ENCODE measurements at places on chromosomes 13 and 19.
A peak's percentile ranks its signal among the peaks of the same experiment; 100 is the strongest.

GRCh38 chr13:26029581-26030136 lies 22.2 kb downstream of the SHISA2 start:
- no peak for DNase-seq

DNA sequence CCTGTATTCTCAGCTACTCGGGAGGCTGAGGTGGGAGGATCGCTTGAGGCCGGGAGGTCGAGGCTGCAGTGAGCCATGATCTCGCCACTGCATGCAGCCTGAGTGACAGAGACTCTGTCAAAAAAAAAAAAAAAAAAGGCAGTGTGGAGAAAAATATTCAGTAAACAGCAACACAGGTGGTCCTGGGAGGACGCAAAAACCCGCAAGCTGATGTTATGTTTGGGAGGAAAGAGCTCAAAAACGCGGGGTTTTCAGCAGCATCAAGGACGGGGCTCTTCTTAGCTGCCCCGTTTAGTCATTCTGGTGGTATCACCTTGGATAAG lies 599 bp upstream of the ZNF784 start:
- no peak for DNase-seq

- peak; percentile 60 for DNase-seq
Measured at GRCh38 chr13:87671031-87671752, at the start of gene SLITRK5. SLITRK5 (plus strand) TSS chr13:87671371; CDS start chr13:87675389, 4,018 bp downstream.

- DNase-seq, result no peak
Measured at GRCh38 chr13:113145496-113145895, 13.0 kb upstream of the PROZ start.

DNA sequence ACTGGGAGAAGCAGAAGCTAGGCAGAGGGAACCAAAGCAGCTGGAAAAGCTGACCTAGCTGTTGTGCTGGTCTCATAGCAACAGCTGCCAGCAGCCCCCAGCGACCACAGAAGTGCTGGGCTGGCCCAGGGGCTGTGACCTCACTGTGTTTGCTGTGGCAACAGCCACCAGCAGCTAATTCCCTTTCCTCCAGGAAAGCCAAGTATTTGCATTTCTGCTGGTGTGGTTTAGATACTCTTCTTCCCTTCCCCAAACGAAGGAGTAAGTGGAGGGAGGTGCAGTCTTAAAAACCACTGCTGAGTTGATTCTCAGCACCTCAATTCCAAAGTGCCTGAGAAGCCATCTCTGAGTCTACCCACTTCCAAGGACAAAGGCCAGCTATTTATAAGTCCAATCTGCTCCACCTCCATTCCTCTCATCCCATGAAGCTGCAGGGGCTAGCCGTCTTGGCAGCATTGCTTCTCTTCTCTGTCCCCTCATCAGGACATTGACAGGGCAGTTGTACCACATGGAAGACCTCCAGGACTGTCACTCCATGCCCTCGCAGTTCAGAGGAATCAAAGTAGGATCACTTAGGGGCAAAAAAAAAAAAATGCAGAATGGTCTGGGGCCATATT lies 11.5 kb upstream of the CCDC97 start:
- DNase-seq, result peak; percentile 21

DNA sequence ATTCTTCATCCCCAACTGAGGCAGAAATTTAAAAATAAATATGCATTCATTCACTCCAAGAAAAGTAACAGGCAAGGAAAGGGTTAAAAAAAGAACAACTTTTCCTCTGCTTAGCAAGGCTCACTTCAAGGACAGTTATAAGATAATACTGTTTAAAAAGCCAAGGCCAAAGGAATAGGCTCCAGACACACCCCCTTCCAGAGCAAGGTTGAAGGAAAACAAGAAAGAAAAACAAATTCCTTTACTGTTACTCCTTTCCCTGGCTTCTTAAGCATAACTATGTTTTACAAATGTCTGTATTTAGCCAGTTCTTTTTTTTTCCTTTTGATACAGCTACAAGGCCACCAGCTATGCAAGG lies 8.5 kb downstream of the SIGLEC11 start:
- DNase-seq, result no peak

DNA sequence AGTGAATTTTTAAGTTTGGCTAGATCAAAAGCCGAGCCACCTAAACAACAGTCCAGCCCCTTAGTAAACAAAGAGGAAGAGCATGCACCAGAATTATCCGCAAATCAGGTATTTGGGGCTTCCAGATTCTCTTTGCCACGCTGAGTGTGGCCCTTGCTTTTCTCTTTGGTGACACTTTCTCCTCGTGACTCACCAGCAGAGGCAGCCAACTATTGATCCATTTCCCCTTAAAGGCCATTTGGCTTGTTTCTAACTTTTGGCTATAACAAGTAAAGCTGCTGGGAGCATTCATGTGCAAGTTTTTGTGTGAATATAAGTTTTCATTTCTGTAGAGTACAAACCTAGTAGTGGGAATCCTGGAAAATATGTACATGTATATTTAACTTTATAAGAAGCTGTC lies 17.6 kb upstream of the WDR88 start:
- DNase-seq, result no peak

DNA sequence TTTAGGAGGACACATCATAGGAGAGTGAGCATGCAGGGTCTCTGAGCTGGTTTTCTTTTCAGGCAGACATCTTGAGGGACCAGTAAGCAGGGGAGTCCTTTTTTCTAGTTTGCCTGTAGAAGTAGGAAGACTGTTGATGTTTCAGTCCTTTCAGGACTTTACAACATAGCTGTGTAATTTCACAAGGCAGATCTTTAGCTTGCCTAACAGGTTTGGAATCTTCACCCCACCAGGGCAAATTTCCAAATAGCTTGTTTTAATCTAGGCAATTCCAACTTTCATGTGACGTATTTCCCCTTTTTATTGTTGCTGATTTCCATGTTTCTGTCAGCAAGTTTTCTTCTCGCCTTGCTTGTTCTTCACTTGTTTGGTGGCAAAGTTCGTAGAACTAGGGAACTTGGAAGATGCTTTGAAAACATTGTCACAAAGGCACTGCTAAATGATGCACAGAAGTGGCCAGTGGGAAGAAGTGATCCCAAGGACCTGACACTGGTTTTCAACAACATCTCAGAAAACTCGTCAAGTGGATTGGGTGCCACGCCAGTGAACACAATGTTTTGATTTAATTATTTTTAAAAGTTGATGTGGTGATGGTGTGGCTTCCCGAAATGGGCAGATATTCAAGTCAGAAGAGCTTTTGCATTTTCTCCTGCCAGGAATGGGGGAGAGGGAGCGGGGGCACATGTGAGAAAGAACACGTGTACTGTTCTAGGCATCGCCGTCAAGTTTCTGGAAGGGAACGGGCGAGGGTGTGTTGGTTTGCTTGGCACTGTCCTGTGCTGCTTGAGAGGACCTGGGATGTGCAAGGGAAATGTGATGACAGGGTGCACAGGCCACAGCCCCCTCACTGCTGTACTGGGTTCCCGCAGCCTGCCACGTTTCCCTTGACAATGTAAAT lies 418.6 kb downstream of the OXGR1 start:
- no peak for DNase-seq

GRCh38 chr13:97027162-97027554 lies 32.9 kb upstream of the OXGR1 start:
- DNase-seq, result no peak

GRCh38 chr13:111353508-111353907 lies 33.1 kb downstream of the TEX29 start:
- DNase-seq, result no peak

DNA sequence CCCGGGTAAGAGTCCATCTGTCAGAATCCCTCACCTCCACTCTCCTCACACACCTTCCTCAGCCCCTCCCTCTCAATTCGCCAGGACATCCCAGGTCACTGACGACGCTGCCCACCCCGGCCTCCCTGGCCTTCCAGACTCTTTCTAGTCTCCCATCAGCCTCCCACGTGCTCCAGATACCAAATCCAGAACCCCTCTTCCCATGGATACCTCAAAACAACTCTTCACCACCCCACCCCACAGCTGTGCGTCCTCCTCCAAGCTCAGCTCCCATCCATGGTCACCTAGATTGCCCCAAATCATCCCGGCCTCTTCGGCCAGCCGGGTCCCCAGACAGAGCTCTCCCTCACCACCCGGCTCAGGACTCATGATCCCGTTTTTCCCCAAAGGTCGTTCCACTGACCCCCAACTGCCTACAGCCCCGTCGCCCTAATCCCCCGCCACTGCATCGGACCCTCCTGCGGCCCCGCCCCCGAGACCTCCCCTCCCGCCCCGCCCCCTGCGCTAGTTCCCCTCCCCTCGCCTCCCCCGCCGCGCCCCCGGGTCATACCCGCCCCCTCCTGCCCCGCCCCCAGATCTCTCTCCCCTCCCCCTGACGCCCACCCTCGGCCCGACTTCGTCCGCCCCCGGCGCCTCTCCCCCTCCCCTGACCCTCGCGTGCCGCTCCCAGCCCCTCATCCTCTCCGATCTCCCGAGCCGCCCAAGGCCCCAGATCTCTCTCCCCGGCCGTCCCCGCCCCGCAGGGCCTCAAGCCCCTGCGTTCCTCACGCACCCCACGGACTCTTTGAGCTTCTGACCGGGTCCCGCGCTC lies 546 bp downstream of the UBXN6 start:
- DNase-seq, result no peak

DNA sequence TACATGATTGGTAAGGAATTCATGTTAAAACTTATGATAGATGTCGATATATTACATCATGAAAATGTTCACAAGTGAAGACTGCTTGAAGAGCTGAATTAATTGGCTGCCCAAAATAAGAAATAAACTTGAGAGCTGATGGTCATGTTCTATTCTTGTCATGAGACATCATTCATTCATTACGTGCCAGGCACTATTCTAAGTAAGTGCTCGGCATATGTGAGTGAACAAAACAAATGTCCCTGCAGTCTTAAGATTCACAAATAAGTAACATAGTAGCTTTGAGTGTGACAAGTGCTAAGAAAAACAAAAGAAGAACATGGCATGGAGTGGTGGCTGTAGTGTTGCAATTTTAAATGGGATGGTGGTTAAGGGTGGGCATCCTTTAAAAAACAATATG lies 329.3 kb downstream of the SUCLA2 start:
- no peak for DNase-seq

DNA sequence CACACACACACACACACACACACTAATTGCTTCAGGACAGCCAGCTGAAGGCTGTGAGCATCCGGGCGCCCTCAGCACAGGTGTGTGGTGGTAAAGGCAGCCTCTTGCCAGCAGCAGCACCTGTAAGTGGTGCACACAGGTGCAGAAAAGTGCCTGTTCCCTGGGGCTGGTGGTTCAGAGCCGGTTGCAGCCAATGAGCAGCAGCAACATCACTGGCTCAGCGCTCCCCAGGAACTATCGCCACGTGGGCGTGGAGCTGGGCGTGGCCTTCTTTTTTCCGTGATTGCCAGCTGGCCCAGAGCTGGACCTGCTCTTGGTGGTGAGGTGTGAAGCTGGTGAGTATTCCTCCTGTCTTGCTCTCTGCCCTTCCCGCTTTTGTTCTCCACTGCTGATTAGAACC lies at the start of gene NLRP5:
Gene NLRP5 (plus strand): TSS at position 289 of the 400 bp plus-strand sequence.
- DNase-seq, result no peak

GRCh38 chr13:59345311-59345710 lies 818.4 kb downstream of the DIAPH3 start:
- no peak for DNase-seq

GRCh38 chr13:103276775-103277498 lies 210.7 kb upstream of the SLC10A2 start:
- DNase-seq, result no peak

DNA sequence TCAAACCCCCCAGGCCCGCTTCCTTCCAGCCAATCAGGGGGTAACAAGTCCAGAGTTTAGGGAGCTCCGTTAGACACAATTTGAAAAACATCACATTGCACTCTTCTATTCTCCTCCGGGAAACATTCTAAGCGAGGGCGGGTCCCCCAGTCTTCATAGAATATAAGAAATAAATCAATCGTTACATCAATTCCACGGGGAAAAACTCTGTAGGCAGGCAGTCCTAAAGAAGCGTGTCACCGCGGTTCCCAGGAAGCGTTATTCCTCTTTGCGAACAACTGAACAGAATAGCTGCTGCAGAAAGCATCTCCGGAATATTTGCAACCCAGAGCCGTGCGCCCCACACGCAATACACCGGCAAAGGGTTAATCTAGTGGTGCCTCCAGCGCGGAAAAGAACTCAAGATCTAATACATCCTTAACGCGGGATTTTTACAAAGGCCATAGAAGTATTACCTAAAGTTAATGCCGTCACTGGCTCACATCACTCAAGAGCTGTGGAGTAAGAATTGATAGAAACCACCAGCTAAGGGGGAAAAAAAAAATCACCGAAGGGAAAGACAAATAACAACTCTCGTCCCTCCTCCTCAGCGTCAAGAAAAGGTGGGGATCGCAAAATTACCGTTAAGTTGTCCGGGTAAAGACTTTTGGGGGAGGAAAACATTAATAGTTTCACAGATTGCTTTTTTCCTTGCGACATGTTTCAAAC lies 65.1 kb downstream of the KCNRG start:
- peak; percentile 45 for DNase-seq

DNA sequence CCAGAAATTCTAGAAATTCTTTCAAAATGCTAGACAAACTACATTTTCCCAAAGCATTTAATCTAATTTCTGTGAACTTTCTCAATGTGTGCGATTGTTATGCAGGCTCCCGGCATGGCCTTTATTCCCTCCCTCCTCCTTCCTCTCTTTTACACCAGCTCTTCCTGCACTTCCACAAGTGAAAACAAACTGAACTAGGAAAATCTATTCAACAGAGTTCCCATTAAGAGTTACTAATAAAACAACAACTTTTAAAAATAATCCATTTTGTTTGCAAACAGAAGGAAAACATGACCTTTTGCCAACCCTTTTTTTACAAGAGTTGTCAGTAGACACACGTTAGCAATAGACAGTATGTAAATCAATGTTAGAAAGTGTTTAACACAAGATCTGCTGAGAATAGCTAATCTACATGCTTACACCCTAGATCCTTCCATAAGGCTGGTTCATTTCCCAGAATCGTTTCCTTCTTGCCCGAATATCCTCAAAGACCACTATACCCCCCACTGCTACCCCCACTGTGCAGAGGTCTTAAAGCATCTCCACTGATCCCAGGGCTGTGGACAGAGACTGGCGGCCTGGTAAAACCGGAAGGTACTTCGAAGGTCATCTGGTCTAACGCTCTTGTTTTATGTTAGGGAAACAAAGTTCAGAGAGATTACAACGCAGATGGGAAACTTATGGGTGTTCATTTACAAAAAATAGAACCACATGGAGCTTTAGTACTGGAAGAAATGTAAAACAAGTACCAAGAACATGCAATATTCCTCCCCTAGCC lies 98.0 kb downstream of the FOXO1 start:
- no peak for DNase-seq

- no peak for DNase-seq
Measured at GRCh38 chr13:27617881-27618321, 2.4 kb downstream of the LNX2 start.

- DNase-seq, result peak; percentile 86
Measured at GRCh38 chr19:8355631-8356402, 8.1 kb upstream of the ANGPTL4 start.

DNA sequence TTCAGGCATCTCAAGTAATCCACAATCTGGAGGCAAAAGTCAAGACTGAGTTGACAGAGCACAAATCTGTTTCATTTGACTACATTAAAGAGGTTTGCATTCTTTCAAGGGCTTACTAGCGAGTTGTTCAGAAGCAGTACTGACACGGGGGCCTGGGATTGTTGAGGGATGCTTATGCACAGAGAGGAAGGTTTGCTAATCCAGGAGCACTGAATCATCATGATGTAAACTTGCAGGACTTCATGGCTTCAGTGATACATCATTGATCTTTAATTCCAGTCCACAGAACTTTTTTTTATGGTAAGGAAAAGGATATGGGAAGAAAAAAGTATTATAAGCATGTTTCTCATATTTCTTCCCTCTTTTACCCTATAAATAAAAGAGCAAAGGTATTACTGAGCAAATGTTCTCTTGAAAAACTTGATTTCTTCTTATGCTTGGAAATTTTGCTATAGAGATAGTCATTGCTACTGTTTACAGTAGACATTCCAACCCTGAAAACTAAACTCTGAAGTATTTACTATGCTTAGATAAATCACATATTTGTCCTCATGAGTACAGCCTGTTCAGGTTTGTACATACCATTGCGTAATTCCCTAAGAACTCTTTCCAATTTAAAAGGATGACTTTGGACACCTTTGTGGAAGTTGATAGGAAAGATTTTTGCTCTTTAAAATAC lies 65.8 kb upstream of the KPNA3 start:
- DNase-seq, result peak; percentile 95

Measured in SJSA1 (cell line).